ENCODE measurements at places on chromosomes 4 and X.

DNA sequence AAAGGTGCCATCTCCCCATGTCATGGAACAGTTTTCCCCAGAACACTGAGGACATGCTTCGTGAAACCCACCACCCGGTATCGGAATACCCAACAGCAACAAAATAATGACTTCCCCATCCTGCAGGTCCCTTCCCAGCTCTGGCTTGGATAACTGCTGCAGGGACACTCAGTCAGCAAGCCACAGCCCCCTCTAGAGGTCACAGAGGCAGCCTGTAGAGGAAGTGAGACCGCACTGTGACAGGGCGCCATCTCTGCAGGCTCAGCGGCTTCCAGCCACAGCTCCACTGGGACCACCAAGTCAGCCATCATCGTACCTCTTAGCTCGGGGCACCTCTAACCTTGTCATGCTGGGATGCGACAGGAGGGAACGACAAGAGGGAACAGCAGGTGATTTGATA lies 315.9 kb downstream of the LDB2 start:
- DNase-seq, result no peak

GRCh38 chrX:154780968-154781367 lies 18.3 kb downstream of the DKC1 start:
- DNase-seq, result no peak

- DNase-seq, result peak; percentile 93
These were observed at the start of gene ZRSR2 for GRCh38 chrX:15789979-15790768. Gene ZRSR2, plus strand, starts transcription at chrX:15790484. Its CDS starts 12 bp downstream, at chrX:15790496.

- no peak for DNase-seq
These were observed 33.8 kb upstream of the ARMCX2 start for GRCh38 chrX:101693476-101693875.

DNA sequence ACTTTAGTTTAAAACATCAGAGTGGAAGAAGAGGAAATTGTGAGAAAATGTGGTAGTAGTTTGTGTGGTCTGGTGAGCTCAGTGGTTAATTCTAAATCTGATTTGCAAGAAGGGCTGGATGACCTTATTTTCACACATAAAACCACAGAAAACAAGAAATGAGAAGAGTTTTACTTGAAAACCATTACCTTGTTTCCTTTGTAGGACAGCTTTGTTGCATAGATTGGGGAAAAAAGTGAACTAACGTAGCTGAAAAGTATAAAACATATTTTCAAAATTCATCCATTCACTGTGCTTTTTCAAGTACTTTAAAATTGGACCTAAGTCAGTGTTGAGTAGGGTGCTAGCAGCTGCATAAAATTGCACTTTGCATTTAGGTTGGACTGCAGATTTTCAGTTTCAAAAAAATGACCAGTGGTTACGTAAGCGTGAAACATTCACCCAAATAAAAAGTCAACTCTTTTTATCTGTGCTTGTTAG lies 211.3 kb downstream of the ARHGAP10 start:
- peak; percentile 57 for DNase-seq

DNA sequence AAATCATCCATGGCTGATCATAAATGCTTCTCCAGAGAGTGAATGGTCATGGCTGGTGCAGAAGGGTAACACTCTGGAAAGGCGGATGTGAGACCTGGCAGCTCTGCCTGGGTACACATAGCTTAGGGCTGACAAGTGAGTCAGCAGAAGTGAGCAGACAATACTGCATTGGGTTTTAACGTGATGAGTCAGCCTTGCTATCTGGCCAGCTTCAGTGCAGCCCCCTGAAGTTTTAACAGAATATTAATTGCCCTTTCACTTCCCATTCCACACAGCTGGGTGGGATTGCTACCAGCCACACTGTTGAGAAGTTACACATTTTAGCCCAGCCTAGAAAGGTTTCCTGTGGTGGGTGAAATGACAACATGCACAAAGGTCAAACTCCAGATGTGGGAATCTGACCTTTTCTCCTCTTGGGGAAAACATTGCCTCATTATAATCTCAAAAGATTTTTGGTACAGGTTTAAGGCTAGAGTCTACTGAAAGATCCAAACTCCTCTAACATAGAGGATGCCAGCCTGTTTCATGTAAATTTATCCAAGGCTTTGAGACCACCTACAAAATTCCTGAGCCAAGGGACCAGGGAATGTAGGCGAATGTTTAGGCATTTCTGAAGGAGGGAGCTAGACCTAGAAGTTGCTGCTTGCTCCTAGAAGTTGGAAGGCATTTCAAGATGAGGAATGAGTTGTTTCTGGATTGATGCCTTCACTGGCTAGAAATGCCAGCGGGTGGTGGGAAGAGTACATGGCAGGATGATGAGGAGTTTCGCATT lies 230.3 kb upstream of the PGRMC2 start:
- DNase-seq, result peak; percentile 74

DNA sequence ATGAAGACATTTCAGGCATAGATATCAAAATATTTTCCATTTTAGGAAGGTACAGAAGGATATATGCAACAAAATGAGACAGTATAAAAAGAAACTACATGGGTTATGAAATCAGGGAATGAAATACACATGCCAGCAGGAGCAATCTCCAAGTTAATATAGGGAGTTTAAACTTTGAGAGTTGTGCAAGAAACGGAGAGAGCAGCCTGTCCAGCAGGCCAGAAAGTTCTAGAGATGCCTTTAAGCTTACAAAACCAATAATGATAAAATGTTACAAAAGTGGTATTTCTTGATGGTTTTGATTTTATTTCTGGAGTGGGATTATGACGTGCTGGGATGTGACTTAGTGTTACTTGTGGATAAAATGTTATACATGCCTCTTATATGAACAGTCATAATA lies 2047.9 kb downstream of the ARAP2 start:
- no peak for DNase-seq

- no peak for DNase-seq
These were observed 338 bp upstream of the KLHL2 start for GRCh38 chr4:165207016-165207430.

DNA sequence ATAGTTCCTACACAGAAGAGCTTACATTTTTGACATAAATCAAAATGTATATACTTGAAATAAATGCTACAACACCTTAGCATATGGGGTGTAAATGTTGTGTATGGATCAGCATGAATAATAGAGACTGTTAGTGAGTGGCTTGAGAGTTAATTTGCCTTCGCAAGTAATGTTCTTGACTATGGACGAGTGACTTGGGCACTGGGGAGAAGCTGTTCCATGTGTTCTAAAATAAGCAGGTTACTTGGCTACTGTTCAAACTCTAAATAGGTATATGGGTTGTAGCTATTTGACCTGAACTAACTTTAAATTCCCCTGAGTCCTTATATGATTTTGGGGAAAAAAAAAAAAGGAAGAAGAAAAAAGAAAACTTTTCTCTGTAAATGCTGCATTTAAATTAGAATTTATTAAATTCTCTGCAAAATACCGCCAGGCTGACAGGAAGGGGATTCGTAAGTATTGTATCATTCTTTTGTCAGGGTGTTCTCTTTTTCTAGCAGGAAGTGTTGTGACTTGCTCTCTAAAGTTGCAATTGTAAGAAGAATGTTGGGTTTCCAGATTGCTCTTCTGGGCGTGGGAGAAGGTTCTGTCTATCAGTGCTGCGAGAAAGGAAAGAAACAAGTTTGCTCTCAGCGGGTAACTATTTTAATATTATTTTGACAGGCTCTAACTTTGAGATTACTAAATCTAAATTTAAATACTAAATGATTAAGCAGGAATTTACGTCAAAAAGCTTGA lies 32.2 kb downstream of the PLS3 start:
- no peak for DNase-seq

DNA sequence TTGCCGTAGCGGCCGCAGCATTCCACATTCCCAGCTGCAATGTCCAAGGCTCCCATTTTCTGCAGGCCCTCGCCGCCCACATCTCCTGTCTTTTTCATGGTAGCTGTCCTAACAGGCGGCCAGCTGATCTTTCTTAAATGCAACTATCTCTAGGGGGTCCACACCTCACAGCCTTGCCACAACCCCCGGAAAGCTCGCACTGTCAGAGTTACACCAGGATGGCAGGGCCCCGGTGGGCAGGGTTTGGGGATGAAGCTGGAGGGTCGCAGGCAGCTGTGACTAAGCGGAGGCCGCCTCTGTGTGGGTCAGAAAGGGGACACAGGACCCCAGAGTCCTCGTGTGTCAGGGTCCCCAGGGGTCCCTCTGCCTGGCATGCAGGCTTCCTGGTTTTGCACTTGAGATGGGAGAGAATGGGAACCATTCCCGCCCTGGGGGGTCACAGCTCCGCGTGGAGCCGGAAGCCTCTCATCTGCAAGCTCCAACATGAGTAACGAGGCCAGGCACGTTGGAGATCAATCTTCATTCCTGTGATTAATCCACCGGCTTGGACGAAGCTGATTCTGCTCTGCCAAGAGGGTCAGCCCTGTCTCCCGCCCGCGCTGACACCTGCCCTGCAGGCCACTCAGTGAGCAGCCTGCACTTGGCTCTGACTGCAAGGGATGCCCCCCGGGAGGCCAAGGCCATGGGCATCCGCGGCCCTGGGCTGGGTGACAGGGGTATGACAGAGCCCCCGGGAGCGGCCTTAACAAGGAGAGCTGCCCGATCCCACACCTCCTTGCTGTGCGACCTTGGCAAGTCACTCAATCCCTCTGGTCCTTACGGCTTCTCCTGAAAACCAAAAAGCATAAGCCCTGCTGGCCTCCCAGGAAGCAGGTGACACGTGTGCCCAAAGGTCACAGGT lies 97.9 kb downstream of the ADRA2C start:
- no peak for DNase-seq

GRCh38 chrX:148811236-148811635 lies 310.8 kb downstream of the AFF2 start:
- no peak for DNase-seq

- no peak for DNase-seq
These were observed 6.2 kb upstream of the AFAP1 start for GRCh38 chr4:7945709-7946380.

GRCh38 chrX:9476810-9477575 lies 12.1 kb downstream of the TBL1X start:
- DNase-seq, result no peak

- no peak for DNase-seq
These were observed 959 bp upstream of the REST start for GRCh38 chr4:56906489-56907393.

- no peak for DNase-seq
These were observed 140.0 kb downstream of the F11 start for GRCh38 chr4:186405957-186406356.

- DNase-seq, result no peak
These were observed 71.0 kb upstream of the BMP2K start for GRCh38 chr4:78704981-78705683.

DNA sequence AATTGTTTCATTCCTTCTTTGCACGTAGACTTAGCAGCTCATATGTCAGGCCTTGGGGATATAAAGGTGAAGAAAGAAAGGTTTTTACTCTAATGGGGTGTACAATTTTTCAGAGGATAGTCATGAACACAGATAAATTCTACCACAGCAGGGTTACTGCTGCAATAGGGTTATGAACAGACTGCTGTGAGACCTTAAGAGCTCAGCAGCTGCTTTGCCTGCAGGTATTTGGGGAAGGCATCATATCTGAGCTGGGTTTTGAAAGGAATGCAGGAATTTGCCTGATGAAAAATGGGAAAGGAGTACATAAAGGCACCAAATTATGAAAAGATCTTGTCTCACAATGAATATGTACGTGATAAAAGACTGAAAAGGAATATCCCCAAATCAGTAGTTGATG lies 128.9 kb downstream of the CEP135 start:
- DNase-seq, result no peak

GRCh38 chrX:124931241-124931640 lies 388.4 kb upstream of the TEX13C start:
- no peak for DNase-seq

DNA sequence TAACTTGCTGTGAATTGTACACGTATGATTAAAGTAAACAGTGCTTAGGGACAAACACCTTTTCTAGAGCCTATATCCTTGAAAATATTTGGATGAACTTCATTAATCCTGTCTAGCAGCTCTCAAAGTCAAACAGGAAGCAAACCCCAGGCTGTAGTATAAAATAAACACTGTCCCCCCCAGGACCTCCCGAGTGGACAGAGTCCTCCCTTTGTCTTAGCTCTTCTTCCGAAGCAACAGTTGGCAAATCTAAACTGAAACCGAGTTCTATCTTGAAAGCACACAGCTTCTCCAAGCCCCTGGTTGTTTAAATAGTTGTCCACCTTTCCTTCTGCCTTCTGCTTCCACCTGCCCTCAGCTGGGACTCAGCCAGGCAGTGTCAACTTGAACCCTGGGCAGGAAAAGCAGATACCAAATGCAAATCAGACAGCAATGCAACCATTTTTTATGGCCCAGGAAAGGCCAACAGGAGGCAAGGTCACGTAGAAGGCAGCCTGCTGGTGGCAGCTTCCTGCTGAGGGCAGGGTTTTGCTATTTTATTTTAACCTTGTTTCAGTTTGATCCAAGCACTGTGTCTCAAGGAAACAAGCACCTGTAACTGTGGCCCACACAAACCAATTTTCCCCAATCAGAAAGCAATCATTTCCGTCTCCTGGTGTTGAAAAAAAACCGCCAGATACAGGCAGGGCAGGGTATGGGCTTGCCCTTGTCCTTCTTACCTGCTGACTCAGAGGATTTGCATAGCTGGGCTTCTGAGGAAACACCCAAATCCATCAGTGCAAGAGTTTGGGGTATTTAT lies 110.3 kb upstream of the KIT start:
- DNase-seq, result no peak

- no peak for DNase-seq
These were observed 7.4 kb upstream of the MGST2 start for GRCh38 chr4:139658185-139658584.

GRCh38 chr4:185358959-185359358 lies 36.8 kb downstream of the LRP2BP start:
- DNase-seq, result no peak

DNA sequence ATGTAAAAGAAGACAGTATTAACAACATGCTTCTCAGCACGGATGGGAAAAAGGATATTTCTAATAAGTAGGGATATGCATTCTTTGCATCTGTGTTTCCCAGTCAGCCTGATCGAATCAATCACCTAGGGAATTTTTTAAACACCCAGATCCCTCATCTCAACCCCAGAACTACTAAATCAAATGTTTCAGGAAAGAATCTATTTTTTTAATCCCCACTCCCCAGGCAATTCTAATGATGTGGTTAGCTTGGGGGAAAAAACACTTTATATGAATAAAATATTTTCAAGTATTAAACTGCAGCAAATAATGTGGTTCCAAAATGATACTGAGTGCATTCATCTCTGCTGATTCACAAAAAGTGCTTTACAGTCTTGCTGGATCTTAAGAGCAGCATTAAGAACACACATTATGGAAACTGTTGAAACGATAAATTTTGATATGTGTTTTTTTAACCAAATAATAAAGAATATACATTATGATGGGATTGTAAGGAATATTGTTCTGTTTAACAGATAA lies 68.7 kb upstream of the GUCY1A1 start:
- no peak for DNase-seq

DNA sequence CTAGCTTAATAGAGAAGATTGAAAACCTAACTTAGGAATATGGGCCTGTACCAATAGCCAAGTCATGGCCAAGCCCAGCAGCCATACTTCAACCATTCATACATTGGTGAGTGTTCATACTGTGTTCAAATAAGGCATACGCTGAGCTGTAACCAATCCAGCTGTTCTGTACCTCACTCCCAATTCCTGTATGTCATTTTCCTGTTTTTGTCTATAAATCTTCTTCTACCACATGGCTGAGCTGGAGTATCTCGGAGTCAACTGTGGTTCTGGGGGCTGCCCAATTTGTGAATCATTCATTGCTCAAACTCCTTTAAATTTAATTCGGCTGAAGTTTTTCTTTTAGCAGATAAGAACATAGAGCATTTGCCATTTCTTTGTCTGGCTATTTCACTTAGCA lies 195.3 kb upstream of the ANKRD50 start:
- DNase-seq, result no peak

GRCh38 chr4:69054578-69055200 lies 41.6 kb upstream of the UGT2B7 start:
- peak; percentile 9 for DNase-seq

GRCh38 chr4:8548731-8549351 lies 31.4 kb upstream of the GPR78 start:
- DNase-seq, result no peak
